GM23248 (cell line): ENCODE measurements at places on chromosomes 12 and 14. TPM values are rescaled to one million over a fixed set of nuclear protein-coding genes. Genes with fewer than 3 reads are reported as not detected.

- peak; percentile 6 for DNase-seq
Measured at GRCh38 chr12:90489141-90489540, 465.8 kb downstream of the CCER1 start.

GRCh38 chr14:34368971-34369647, 92.9 kb downstream of the SPTSSA start:
- DNase-seq: no peak

GRCh38 chr12:39441963-39442830, 723 bp downstream of the KIF21A start:
- peak; percentile 70 for DNase-seq

- DNase-seq: no peak
Measured at GRCh38 chr14:35741345-35742031, 67.6 kb downstream of the RALGAPA1 start.

DNA sequence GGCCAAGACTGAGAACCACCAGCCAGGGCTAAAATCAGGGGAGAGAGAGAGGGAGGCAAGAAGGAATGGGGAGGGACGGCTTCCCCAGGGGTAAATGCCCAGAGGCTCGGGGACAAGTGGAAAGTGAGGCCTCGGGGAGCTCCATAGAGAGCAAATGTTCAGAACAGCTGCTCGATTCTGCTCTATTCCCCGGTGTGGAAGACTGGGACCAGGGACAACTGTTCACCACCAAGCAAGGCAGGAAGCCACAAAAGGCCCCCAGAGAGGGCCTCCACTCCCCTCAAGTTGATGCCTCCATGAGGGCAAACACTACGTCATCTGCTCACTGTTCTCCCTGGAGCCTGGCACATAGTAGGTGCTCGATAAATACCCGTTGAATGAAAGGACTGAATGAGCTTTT, 53.5 kb downstream of the IRF2BPL start:
- DNase-seq: no peak

GRCh38 chr14:93322929-93323599, 9.8 kb downstream of the BTBD7 start:
- DNase-seq: no peak

- peak; percentile 20 for DNase-seq
Measured at GRCh38 chr12:107238296-107238695, 144.9 kb upstream of the CRY1 start.

GRCh38 chr14:31294746-31295405, 87.3 kb upstream of the HECTD1 start:
- peak; percentile 13 for DNase-seq

DNA sequence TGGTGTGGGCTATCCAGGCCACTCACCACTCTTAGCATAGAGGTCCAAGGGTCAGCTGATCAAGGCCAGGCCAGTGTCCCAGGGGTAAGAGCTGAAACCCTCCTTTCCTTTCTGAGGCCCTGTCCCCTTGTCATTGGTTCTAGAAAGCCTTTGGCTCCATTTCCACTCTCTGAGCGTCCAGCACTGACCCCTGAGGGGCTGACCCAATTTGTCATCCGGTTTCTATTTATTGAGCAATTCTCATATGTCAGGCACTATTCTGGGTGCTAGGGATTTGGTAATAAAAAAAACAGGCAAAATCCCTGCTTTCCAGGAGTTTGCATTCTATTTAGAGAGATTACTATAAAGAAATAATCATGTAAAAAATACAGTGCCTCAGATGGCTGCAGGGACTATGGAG, 3.4 kb downstream of the KRT77 start:
- no peak for DNase-seq

DNA sequence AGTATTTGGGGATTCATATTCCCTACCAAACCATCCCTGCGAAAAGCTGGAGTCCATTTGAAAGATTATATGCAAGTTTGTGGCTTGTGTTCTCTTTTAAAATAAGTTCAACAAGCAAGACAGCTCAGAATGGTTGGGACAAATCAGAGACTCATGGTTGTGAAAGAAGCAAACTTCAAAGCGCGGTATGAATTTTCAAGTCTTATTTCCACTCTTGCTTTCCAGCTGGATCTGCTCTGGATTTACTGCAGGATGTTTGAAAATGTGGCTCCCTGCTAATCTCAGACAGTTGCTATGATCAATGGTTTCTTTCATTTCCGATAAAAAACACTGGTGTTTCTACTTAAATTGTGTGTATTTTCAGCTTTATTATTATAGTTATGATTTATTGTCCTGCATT, 477.5 kb downstream of the RAD51B start:
- DNase-seq: no peak

The METAP2 gene
- 64.3 and 67.8 TPM in 2 replicates for total RNA-seq

The TSHR gene
- total RNA-seq: not detected in 2 replicates

The RNFT2 gene
- 0.43 TPM in 1 of 2 replicates, not detected in the other for total RNA-seq

The TUBA1B gene
- total RNA-seq: 1,598 and 1,776 TPM in 2 replicates

The PLXNC1 gene
- total RNA-seq: 1.9 and 2.1 TPM in 2 replicates

The GZMB gene
- total RNA-seq: not detected in 2 replicates

The GPR84 gene
- not detected in 2 replicates for total RNA-seq

The KRT75 gene
- total RNA-seq: not detected in 2 replicates

The MYF6 gene
- total RNA-seq: not detected in 2 replicates
